ENCODE measurements at places on chromosomes 1 and 21. TPM values are rescaled to one million over a fixed set of nuclear protein-coding genes. Genes with fewer than 3 reads are reported as not detected.

DNA sequence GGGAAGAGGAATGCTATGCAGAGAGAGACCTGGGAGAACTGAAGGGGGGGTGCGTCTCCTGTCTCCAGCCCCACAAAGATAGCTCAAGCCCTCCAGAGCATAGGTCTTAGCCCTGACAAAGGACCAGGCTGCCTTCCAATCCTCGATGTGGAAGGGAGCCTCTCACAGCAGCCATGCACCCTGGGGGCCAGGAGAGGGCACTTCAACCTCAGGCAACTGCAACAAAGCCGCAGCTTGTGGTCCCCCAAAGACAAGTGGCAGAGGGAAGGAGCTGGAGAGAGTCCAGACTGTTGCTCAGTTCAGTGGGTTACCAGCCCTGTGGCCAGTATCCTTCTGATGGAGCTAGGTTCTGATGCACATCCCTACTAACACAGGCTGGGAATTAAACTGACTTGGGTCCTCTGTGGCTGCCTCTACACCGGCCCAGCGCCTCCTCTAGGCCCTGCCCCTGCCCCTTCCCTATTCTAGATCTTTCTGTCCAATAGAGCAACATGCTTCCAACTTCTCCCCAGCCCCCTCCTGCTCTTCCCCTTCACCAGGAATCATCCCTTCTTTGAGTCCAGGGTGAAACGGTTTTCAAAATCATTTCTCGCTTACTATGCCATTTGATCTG is 100.7 kb upstream of the SPATA6 start:
- no peak overlapping the region for H3K4me3 ChIP-seq
- H3K4me1 ChIP-seq = no peaks in the 10 kb centered on the region
- DNase-seq = peak; percentile 88
- no peaks in the 10 kb centered on the region for H3K27me3 ChIP-seq

DNA sequence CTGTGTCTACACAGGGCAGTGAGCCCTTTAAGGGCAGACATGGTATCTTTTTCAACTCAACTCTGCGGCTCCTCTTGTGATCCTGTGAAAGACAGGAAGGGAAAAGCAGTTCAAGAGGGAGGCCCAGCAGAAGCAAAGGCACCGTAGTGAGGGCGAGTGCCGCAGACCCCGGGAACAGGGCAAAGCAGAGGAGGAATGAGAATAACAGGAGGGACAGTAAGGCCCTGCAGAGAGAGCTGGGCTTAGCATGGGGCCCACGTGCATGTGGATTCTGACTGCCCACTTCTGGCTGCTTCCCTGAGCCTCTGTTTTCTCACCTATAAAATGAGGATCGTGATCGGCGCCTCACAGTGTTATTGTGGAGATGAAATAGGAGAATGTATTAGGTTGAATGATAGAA is 409.3 kb downstream of the PTPRU start:
- DNase-seq = no peak
- H3K4me1 ChIP-seq = no peaks in the 10 kb centered on the region
- H3K27ac ChIP-seq = no peak overlapping the region
- no peaks in the 10 kb centered on the region for H3K36me3 ChIP-seq
- no peak overlapping the region for H3K4me3 ChIP-seq

- no peak overlapping the region for H3K4me3 ChIP-seq
- H3K27me3 ChIP-seq = no peaks in the 10 kb centered on the region
- no peak overlapping the region for H3K27ac ChIP-seq
- H3K4me1 ChIP-seq = no peaks in the 10 kb centered on the region
- peak; percentile 42 for DNase-seq
- no peaks in the 10 kb centered on the region for H3K36me3 ChIP-seq
Observed at GRCh38 chr1:168717906-168718891, 10.8 kb downstream of the DPT start.

- H3K27ac ChIP-seq = no peak overlapping the region
- no peaks in the 10 kb centered on the region for H3K27me3 ChIP-seq
- no peaks in the 10 kb centered on the region for H3K4me1 ChIP-seq
- peak; percentile 70 for DNase-seq
- no peak overlapping the region for H3K4me3 ChIP-seq
- H3K36me3 ChIP-seq = peaks cover 56% of the 10 kb centered on the region
Observed at GRCh38 chr21:36209626-36210171, 53.1 kb downstream of the DOP1B start.

DNA sequence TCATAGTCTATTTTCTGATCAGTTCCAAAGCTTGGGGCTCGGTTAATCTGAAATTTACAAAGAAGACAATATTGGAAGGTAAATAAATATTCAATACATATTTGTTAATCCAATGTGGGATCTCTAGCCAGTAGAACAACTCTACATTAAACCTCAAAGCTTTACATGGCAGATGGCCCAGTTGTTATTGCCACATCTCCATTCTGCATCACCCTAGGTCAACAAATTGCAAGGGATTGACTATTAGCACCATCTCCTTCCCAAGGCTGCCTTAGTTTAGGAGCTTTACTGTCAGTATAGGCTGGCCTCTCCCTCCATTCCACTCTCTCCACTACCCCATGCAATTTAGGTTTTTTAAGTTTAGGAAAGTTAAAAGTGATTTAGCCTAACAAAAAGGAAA is 69.7 kb downstream of the TTLL7 start:
- H3K4me1 ChIP-seq = no peaks in the 10 kb centered on the region
- H3K4me3 ChIP-seq = no peak overlapping the region
- no peaks in the 10 kb centered on the region for H3K27me3 ChIP-seq
- no peaks in the 10 kb centered on the region for H3K36me3 ChIP-seq
- DNase-seq = no peak

DNA sequence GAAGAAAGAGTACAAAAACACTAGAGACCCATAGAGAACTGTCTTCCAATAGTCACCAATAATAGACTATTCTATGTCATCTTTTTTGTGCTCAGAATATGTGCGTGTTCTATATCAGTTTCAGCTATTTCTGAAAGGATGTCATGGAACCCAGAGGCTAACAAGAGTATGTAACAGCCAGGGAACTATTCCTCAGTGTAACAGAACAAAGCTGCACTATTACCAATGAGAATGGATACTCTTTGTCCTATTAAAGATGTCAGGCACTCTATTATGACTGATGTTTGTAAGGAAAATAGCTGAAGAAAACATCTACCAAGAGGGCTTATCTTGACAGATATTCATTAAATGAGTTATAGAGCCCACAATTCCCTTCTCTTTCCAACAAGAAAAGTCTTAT is 8.6 kb upstream of the LRRC8C start:
- no peaks in the 10 kb centered on the region for H3K27me3 ChIP-seq
- no peak overlapping the region for H3K27ac ChIP-seq
- H3K4me1 ChIP-seq = no peaks in the 10 kb centered on the region
- H3K36me3 ChIP-seq = no peaks in the 10 kb centered on the region
- no peak for DNase-seq
- no peak overlapping the region for H3K4me3 ChIP-seq

DNA sequence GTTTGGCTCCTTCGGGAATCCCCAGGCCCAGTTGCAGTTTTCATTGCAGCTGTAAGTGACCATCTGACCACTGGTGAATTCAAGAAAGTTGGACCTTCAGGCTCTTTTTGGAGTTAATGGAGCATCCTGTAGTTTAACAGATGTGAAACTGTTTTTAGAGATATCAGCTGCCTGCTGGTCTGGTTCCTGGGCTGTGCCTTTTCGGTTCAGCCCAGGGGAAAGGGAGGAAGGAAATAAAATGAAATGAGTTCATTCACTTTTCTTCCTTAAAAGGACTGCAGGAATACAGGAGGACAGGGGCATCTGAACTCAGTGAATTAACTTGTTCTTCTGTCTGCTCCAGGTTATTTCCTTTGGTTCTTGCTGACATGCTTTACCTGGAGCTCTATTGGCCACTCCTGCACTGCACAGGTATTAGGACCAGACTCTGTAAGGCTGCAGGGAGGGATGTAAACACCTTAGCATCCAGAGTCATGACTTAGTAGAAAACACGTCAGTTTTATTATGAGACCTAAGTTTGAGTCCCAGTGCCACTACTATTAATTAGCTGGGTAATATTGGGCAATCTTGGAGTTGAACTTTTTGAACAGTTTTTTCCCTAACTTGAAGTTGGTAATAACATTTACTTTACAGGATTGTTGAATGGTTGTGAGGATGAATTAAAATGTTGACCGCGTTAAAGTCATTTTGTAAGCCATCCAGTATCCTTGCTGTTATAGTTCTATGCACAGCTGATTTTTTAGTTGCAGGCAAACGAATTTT is 83.6 kb downstream of the LRRC8D start:
- H3K4me1 ChIP-seq = peaks cover 35% of the 10 kb centered on the region
- H3K36me3 ChIP-seq = no peaks in the 10 kb centered on the region
- H3K27ac ChIP-seq = no peak overlapping the region
- no peaks in the 10 kb centered on the region for H3K27me3 ChIP-seq
- H3K4me3 ChIP-seq = no peak overlapping the region
- no peak for DNase-seq

DNA sequence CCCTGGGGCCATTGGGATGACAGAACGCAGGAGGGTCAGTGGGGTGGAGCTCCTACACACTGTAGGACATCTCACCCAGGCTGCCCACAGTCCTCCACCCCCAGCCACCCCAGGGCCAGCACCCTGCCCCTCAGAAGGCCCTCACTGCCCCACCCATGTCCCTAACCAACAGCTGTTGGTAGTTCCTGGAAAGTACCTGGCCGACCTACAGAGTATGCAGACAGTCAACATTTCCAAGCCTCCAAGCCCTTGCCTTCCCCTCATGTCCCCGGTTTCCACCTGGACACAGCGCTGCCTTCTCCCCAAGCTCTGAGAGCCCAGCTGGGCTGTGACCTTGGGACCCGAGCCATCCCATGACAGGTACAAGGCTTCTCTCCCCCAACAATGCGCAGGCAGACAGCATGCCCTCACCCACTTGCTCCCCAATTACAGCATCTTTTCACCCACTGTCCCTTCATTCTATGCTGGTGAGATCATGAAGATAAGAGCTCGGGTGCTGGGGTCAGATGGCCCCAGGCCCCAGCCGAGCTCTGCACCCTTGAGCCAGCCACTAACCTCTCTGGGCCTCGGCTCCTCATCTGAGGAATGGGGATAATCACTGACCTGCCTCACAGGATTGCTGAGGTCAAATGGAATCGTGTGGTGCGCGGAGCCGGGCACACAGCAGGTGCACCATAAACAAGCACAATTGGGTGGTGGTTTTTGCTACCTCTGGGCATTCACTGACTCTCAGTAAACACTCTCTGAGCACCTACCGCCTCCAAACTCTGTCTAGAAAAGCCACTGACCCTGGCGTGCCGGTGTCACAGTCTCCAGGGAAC is 11.2 kb downstream of the LAPTM5 start:
- DNase-seq = no peak
- no peaks in the 10 kb centered on the region for H3K36me3 ChIP-seq
- no peaks in the 10 kb centered on the region for H3K27me3 ChIP-seq
- peaks cover 30% of the 10 kb centered on the region for H3K4me1 ChIP-seq

DNA sequence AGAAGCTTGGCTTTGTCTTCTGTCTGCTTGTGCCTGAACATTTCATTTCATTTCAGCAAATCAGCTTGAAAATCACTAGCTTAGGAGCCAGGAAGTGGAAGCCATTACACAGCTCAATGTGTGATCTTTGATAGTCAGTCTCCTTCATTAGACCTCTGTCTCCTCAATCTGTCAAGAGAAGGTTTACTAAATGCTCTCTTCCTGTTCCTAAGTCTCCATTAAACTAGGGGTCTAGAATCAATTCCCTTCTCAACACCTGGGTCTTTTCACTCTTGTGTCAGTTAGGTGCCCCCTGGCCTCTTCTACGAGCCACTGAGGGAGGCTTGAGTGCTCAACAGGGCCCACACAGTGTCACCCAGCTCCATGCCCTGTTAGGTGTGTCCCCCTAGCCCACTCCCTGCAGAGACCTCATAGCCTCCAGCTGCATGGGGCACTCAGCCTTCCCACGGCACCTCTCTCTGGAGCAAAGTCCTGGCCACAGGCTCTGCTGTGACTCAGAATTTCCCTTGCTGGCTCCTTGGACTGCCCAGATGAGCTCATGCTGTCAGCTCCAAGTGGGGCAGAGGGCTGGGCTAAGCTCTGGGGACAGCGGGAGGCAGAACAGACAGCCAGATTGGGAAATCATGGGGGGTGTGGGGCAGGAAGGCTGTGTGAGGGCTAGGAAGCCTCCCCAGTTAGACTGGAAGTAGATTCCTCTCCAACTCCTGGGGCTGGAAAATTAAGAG is 115.7 kb upstream of the IPO9 start:
- H3K27me3 ChIP-seq = no peaks in the 10 kb centered on the region
- peak; percentile 83 for DNase-seq
- H3K4me1 ChIP-seq = peaks cover 71% of the 10 kb centered on the region
- no peaks in the 10 kb centered on the region for H3K36me3 ChIP-seq

DNA sequence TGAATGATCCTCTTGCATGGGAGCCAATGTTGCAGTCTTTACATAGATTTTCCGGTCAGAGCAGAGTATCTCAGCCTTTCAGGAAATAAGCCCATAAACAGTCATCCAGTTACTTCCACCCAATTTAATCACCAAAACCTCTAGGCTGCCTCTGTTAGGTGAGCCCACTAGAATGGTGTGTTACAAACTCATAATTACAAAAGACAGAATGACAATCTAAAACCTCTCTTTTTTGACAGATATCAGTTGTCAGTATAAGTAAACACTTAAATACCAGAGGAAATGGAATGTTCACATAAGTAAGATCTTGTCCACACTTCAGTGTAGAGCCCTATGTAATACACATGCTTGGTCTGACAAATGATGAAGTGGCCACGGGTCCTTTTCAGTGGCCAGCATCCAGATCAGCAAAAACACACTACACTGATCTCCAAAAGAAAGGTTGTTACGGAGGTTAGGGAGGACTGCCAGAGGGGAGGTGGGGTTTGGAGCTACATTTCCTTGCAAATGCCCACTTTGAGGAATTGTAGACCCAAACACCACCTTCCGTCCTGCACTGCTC is 71.3 kb upstream of the FBXO28 start:
- H3K4me1 ChIP-seq = no peaks in the 10 kb centered on the region
- no peak overlapping the region for H3K27ac ChIP-seq
- DNase-seq = no peak
- H3K4me3 ChIP-seq = no peak overlapping the region
- no peaks in the 10 kb centered on the region for H3K36me3 ChIP-seq

GRCh38 chr1:172845865-172846264 is 187.0 kb downstream of the FASLG start:
- no peaks in the 10 kb centered on the region for H3K36me3 ChIP-seq
- H3K4me1 ChIP-seq = peaks cover 11% of the 10 kb centered on the region
- H3K4me3 ChIP-seq = no peak overlapping the region
- H3K27ac ChIP-seq = no peak overlapping the region
- H3K27me3 ChIP-seq = no peaks in the 10 kb centered on the region

- DNase-seq = no peak
- no peaks in the 10 kb centered on the region for H3K4me1 ChIP-seq
- no peaks in the 10 kb centered on the region for H3K27me3 ChIP-seq
- no peaks in the 10 kb centered on the region for H3K36me3 ChIP-seq
- no peak overlapping the region for H3K4me3 ChIP-seq
- H3K27ac ChIP-seq = no peak overlapping the region
Observed at GRCh38 chr1:77018311-77018710, 151.0 kb downstream of the ST6GALNAC5 start.

GRCh38 chr1:184632415-184633175 is 122.1 kb downstream of the EDEM3 start:
- no peaks in the 10 kb centered on the region for H3K27me3 ChIP-seq
- H3K36me3 ChIP-seq = no peaks in the 10 kb centered on the region
- no peak overlapping the region for H3K4me3 ChIP-seq
- peaks cover 72% of the 10 kb centered on the region for H3K4me1 ChIP-seq
- peak; percentile 94 for DNase-seq
- H3K27ac ChIP-seq = peak overlapping the region; percentile 63

YTHDF2 gene
- 41.7 TPM for total RNA-seq

FAM110D gene
- 15.6 TPM for total RNA-seq

RBM11 gene
- 1.5 TPM for total RNA-seq

MYBPH gene
- total RNA-seq = not detected

FCER1G gene
- total RNA-seq = 1.4 TPM

LIPI gene
- total RNA-seq = not detected

PLA2G2F gene
- not detected for total RNA-seq

HENMT1 gene
- total RNA-seq = not detected

All from stomach (tissue), 19 donors.